ENCODE measurements at places on chromosomes 6 and 20.

DNA sequence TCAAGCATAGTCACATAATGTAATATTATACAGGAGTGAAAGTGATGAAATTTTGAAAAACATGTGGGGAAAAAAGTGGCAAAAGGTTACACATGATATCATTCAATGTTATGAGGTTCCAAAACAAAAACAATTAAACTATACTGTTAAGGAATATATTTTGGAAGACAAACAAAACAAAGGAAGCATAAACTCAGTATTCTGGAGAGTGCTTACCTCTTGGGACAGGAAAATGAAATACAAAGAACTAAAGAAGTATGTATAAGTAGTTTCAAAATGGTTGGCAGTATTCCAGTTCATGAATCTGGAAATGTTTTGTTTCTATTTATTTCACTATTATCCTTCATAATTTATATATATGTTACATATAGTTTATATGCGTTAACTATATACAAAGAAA lies 213.5 kb downstream of the MOXD1 start:
- no peak for DNase-seq

DNA sequence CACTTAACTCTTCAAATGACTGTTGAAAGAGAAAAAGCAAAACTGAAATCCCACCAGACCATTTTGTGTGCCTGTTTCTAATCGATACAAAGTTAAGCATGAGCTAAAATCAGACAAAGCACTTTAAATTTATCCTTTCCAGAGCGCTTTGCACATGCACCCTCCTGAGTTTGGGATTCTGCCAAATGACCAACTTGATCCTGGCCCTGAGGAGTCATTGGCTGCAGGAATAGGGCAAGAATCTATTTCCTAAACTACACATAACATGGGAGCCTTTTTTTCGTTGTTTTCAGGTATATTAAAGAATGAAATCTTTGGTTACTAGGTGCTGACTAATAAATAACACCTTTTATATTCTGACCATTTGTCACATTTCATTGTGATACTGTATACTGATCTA lies 23.8 kb upstream of the MTHFD1L start:
- DNase-seq = no peak

GRCh38 chr6:109076377-109076776 lies 18.3 kb downstream of the SESN1 start:
- no peak for DNase-seq

- DNase-seq = no peak
Observed at GRCh38 chr6:7762760-7763159, 36.9 kb downstream of the BMP6 start.

DNA sequence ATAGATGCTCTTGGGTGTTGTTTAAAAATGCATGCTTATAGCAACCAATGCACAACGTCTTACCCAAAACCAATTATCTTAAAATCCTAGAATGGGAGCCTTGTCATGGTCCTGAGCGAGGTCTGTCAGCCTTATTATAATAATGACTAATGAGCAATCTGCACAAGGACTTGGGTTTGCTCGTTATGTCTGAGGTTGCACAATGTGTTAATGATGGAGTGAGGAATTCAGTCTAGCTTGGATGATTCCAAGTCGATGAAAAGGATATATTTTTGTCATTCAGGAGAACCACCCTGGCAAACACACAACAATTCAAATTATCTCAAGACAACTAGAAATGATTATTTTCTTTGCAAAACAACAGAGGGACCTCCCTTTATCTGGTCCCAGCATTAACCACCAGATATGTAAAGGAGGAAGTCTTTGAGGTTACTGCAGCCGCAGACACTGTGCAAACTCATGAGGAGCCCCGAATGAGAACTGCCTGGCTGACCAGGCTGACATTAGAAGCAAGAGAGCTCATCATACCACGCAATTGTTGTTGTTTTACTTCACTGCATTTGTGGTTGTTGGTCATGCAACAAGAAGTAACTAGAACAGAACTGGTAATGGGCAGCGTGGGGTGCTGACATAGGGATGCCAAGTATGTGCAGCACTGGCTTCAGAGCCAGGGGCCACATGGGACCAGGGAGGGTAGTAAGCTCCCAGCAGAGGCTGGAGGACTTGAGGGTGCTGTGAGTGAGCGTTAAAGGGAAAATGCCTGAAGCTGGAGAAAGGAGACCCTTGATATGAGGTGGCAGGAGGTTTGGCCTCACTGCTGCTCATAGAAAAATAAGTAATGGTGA lies 488.3 kb downstream of the CDH26 start:
- no peak for DNase-seq

- no peak for DNase-seq
Observed at GRCh38 chr6:167650730-167651317, 175.9 kb upstream of the AFDN start.

DNA sequence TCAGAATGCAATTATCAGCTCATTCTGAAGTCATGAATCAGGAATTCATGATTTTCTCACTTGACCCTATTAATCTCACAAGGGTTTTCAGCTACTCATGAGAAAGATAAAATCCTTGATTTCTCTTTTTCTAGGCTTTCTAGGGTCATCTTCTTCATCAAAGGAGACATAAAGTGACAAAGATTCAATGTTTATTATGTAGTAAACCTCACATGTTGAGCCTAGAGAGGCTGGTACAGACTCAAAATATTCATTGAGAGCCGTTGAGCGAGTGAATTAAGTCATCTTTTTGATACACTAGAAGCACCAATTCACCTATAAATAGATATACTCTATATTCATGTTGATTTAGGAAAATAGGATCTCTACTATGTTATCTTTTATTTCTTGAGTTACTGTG lies 104.8 kb upstream of the TRAF3IP2 start:
- DNase-seq = no peak

- no peak for DNase-seq
Observed at GRCh38 chr20:46523696-46524328, 10.5 kb upstream of the ZNF334 start.

DNA sequence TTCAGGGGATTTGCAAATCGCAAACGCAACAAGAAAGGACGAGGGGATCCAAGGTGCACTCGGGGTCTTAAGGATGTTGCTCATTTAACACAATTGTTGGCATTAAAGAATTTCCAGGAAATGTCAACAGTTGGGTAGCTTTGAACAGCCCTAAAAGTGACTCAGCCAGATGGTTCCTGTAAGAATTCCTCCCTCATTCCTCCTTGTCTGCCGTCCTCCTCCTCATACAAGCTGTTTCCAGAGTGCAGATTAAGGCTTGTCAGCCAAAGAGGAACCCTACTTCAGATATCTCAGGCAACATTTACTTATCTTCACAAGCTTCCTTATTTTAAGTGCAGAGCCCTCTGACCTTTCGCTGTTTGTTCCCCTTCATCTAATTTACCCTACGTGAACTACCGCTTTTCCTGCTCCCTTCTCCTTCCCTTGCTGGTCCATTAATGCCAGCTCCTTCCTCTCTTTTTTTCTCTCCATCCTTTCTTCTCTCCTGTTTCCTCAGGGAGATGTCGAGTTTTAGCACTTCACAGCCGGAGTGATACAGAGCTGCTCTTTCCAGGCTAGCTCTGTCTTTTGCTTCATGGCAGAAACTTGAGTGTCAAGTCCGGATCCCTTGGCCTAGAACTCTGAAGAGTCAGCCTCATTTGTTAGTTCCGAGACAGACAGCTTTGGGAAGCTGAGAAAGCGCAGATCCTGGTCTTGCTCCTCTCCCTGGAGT lies 26.1 kb upstream of the TBC1D7 start:
- DNase-seq = no peak

GRCh38 chr6:85464722-85465150 lies 14.9 kb downstream of the NT5E start:
- peak; percentile 59 for DNase-seq

- peak; percentile 19 for DNase-seq
Observed at GRCh38 chr6:7615611-7616383, 25.8 kb downstream of the SNRNP48 start.

DNA sequence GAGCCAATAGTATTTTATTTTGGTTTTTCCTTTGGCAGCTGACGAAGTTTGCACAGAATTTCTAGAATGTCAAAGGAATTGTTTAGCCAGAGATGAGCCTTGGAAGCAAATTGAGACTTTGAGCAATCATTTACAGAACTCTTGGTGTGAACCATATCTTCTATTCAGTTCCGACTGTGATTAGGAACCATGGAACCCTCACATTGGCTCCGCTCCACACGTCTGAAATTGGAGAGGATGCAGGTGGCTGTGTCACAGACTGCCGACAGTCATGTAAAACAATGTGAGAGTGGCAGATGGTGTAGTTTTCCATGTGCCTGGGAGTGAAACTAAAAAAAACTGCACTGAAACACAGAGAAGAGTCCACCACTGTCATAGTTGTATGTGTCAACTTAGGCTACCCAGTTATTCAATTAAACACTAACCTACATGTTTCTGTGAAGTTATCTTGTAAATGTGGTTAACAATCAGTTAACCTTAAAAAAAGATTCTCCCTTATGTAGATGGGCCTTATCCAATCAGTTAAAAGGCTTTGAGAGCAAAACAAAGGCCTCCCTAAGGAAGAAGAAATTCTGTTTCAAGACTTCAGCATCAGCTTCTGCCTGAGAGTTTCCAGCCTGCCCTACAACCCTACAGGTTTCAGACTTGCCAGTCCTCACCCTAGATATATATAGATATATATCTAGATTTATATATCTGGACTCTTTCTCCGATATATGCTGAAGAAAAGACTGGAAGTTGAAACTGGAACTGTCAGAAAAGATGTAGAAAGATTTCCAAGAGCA lies 3.3 kb upstream of the HMGN4 start:
- no peak for DNase-seq
